ENCODE measurements at places on chromosomes 1 and 21.
A peak's percentile ranks its signal among the peaks of the same experiment; 100 is the strongest.

DNA sequence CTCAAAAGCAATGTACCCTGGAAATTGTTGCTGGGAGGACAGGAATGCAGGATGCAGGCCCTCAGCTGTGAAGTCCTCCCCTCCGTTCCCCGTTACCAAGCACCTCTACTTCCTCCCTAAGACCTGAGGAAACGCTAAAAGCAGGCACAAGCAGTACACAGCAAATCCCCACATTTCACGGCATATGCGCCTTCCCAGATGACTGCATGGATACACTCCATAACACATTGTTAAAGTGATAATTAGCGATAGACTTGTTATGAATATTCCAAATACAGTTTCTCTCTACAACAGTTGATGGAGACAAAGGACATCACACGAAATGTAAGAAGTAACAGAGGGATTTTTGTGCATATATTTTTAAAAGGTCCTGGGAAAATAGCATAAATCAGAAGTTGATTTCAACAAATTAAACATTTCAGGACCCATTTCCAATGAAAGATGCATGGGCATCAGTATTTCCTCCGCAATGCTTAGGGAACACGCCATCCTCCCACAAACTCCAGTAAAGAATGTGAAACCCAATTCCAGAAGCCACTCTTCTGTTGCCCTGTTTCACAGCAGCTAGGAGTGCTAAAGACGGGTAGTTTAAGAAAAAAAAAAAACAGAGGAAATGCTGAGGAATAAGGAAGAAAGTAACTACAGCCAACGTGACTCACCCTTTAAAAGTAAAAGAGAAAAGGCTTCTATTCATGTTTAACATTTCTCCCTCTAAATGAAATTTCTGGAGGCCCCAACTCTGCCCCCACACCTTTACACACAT lies 75.5 kb downstream of the HIVEP3 start:
- no peak for DNase-seq

- no peak for DNase-seq
Observed at GRCh38 chr21:34771512-34772028, 102.8 kb downstream of the CLIC6 start.

GRCh38 chr1:79290927-79291474 lies 284.5 kb upstream of the ADGRL4 start:
- no peak for DNase-seq

DNA sequence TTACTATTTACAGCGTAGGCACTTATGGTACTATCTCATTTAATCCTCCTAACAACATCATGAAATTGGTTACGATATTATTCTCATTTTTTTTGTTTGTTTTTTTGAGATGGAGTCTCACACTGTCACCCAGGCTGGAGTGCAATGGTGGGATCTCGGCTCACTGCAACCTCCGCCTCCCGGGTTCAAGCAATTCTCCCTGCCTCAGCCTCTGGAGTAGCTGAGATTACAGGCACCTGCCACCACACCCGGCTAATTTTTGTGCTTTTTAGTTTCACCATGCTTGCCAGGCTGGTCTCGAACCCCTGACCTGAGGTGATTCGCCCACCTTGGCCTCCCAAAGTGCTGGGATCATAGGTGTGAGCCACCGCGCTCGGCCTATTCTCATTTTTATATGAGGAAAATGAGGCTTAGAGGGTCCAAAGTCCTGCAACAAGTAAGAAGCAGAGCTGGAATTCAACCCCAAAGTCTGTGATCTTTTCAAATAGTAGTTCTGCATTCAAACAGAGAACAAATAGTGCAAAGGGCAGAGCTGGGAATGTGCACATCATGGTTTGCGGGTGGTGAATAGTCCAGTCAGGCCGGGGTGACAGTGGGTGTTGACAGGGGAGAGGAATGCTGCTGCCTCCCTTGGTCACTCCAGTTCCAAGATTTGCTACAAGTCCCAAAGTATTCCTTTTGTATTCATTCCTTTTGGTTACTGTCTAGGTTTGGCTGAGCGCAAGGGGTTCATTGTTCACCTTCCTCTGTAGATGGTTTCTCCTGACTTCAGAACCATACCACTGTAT lies 4.6 kb downstream of the PRUNE1 start:
- DNase-seq = no peak

- DNase-seq = peak; percentile 27
Observed at GRCh38 chr1:152543820-152544219, 22.8 kb downstream of the LCE3E start.

DNA sequence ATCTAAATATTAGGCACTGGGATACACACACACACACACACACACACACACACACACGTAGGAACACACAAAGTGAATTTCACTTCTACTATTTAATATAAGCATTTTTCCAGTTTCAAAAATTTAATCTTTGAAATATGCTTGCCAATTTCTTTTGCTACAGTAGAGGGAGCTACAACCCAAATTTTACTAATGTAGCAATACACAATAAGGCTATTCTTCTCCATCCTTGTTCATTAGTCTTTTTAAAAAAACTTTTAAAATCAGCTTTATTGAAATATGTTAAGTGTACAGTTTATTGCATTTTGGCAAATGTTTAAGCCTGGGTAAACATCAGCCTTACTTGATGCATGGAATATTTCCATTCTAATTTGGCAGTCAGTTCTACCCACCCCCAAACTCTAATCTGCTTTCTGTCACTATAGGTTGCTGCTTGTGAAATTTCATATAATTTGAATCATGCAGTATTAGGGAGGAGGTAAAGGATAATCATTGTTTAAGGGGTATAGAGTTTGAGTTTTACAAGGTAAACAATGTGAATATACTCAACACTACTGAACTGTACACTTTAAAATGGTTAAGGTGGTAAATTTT lies 93.0 kb upstream of the TENT5C start:
- peak; percentile 29 for DNase-seq
